GM06990 (cell line): ENCODE measurements at places on chromosomes 7 and 10.

DNA sequence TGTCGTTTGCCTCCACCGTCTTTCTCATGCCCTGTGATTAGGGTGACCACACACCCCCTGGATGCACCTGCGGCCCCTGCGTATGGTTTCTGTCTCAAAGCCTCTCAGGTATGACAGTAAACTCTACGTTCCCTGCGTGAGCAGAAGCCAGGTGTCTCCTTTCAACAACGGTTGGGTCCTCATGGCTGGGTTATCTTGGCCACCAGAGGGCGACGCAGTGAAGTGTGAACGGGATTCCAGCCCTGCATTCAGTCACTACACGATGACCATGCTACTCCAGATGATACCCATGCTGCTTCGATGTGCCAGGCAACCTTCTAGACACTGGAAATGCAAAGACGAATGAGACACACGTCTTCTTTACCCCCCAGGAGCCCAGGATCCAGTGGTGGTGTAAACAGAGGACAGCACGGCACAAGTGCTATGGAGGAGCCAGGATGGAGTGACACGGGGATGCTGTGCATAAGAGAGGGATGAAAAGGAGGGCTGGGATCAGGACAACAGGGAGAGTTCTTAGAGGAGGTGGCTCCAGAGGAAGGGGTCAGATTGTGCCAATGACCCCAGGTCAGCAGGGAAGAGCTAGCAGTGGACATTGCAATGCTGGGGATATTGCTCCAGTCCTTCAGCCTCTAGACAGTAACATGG is 228.1 kb upstream of the PFKP start:
- no peak for DNase-seq

DNA sequence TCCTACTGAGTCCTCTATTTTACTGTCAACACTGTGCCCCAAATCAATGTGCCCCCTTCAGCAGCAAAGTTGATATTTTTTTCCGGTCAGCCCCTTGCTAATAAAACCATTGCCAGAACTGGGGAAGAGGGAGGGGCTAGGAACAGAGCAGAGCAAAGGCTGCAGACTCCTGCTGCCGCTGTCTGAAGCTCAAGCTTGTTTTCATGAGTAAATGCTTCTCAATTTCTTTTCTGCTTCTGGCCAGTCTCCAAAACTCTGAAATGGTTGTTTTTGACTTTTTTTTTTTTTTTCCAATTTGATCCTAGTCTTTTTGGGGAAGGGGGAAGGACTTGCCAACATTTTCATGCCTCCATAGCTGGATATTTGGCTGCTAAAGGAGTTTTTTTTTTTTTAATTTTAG is 26.7 kb upstream of the PROSER2 start:
- no peak for DNase-seq

GRCh38 chr7:15284396-15284795 is 277.4 kb downstream of the AGMO start:
- no peak for DNase-seq

DNA sequence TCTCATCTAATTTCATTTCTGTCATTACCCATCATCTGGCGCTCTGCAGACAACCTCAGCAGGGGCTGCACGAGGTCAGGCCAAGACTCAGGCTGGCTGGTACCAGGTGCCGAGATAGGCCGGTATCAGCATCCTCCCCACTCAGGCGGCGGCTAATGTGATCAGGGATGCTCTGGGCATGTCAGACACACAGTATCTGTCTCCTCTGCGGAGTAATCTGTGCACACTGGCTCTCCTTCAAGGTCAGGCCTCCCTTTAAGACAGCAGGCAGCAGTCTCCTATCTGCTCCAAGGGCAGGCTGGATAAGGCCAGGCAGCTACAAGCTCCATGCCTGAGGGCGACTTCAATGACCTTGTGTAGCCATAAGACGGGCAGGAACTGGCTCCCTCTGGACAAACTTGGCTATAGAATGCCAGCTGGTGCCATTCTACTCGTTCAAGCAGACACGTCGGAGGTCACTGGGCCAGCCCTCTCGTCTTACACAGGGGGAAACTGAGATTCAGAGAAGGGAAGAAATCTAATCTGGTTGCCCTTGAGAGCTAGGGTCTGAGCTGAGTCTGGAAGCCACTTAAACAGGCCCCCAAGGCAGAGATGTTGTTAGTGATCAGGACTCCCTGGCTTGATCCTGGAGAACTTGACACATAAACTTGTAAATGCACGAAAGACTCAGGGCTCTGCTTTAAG is 59.3 kb downstream of the ARHGAP22 start:
- no peak for DNase-seq

DNA sequence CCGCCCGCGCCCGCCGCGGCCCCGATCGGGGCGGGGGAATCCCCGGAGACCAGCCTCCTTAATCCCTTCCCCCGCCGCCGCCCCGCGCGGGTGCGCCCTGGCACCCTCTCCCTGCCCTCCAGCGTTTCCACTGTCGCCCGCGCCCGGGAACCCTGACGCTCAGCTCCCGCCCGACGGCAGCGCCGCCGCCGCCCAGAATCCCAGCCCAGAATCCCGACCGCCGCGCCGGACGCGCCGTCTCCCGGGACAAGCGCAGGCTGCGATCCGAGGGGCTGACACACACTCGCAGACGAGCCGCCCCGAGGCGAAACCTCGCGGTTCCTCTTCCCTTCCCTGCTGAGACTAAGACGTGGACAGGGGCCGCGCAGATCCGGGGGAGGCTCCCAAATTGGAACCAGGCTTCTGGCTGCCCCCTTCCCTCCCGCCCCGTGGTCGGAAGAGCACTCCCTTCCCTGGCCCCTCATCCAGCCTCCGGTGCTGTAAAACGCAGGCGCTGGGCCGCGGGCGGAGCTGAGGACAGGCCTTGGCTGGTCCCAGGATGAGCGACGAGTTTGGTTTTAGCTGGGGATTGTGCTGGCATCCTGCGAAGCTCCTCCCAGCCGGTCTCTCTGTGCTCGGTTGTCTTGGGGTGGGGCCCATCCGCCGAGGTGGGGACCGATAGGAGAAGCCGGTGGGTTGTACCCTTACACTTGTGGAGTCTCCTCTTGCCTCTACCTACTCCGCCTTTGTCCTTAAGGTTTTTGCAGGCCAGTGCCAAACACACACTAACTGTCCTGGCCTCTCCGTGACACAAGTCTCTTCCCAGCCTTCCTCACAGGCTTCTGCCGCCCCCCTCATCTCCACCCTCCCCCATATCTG is 1.1 kb downstream of the MARVELD1 start:
- no peak for DNase-seq

DNA sequence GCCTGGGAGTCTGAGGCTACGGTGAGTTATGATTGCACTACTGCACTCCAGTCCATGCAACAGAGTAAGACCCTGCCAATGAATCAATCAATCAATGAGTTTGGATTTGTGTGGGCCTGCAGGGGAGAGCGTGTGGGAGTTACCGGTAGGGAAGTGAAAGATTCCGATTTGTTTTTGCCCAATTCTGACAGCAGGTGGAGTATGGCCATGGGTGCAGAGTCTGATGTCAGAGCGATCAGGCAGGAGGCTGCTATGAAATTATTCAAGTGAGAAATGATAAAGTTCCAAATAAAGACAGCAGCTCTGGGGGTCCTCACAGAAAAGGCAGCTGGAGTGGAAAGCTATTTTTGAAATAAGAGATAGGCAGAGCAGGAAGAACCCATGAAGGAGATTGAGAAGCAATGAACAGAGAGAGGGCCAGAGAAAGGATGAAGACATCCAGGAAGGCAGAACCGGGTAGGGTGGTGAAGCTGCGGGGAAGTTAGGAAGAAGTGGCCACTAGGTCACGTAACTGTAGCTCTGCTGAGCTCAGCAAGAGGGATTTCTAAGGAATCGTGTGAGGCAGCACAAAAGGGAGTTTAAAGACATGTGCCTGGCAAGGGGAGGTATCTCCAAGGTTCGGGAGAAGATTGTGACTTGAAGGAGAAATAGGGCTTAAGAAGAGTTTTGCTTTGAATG is 93.7 kb upstream of the NMT2 start:
- DNase-seq = no peak

DNA sequence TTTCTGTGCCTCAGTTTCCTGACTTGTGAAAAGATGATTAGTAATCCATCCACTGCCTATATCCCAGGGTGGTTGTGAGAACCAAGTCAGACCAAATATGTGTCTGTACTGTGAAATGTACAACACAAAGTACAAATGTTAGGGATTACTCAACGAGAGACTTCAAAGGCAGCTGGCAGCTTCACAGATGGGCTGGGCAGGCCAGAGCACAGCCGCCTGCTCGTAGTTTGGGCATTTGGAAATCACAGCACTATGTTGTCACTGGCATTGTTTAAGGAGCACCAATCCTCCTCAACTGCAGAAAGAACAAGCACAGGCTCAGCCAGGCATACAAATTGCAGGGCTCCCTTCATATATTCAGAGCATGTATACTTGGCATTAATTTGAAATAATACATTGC is 64.5 kb upstream of the C10orf90 start:
- DNase-seq = no peak

- no peak for DNase-seq
Measured at GRCh38 chr7:33210958-33211357, 81.6 kb downstream of the BBS9 start.

- no peak for DNase-seq
Measured at GRCh38 chr7:106219170-106219569, 65.6 kb downstream of the NAMPT start.

DNA sequence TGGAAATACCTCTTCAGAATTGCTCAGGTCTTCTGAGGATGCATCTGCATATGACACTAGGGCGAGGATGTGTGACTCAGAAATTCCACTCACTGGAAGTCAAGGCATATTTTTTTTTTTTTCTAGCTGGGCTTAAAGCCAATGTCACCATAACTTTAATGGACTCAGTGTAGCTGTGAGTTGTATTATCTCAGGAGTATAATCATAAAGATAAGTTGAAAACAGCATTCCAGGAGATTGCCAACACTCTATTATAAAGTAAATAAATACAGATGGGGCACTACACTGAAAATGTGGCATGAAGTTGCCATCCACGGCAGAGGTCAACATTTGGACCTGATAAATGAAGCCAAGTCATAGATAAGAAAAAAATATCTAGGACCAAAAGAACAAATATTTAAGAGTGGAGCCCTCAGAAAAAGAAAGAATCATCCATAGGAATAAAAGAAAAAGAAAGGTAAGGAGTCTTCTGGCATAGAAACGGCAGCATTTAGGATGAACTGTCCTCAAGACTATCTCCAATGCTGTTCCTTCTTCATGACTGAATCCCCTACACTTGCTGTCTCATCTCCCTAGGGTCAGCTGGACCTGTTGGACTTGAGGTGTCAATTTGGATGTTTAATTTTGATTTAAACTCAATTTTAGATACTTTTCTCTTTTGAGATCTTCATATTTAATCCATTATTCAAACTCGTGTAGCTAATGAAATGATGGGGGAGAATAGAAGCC is 72.9 kb upstream of the CAV2 start:
- DNase-seq = no peak

- no peak for DNase-seq
Measured at GRCh38 chr10:9900751-9901150, 1116.9 kb upstream of the CELF2 start.

DNA sequence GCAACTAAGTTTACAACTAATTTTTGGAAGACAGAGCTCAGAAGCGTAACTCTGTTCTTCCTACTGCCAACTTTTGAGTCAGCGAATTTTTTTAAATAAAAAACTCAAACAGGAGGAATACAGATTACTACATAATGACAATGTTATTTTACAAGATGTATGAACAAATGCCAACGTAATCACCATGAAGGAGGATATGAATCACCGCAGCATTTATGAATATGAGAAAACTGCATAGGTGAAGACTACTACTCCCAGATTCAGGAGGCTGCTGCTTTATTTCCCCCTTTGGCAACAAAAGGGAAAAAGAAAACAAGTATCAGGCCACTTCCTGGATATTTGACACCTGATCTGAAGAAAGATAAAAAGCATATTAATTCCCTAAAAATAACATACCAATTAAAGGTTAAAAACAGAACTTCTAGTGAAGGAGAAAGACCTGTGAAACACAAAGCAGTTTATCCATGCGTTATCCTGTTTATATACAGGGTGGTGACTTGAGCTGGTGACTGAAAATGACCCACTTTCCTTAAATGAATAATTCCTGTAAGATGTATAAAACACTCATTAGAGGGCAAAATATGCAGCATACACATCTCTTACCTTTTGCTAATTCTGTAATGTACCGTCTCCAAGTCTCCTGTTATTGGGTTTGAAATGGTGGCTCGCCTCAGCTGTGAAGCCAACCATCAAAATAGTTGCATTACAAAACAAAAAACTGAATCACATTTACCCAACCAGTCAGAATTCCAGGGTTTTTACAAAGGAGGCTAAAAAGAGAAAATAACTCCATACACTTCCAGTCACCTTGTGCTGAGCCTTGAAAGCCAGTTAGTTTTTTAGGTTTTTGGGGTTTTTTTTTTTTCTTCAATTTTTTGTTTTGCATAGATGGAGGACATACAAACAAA is 52.0 kb downstream of the P4HA1 start:
- DNase-seq = no peak

DNA sequence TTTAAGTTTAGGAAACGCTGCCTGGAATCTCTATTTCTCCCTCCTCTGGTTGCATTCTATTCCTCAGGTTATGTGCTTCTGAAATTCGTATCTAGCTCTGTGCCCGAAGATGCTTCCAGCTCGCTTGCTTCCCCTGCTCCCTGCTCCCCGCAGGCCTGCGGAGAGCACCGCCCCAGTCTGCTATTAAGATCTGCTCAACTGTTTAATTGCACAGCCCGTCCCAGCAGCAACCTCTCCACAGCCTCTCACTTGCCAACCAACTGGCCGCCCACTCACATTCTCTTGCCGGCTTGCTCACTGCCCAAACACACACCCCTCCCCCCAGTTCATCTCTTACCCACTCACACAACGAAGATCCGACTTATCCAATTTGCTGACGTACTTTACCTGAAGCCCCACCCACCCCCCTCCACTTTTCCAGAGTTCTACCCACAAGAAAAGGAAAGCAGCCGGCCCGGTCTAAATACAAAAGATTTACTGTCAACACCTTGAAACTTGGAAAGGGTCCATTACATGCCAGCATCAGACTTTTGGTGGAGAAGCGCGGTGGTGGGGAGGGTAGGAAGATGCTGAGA is 167.3 kb upstream of the KLF14 start:
- DNase-seq = no peak

- no peak for DNase-seq
Measured at GRCh38 chr7:19715499-19715898, 6.7 kb upstream of the POLR1F start.

GRCh38 chr10:31064348-31064747 is 32.7 kb upstream of the ZNF438 start:
- no peak for DNase-seq

- no peak for DNase-seq
Measured at GRCh38 chr10:3472287-3473051, 299.9 kb upstream of the PITRM1 start.

DNA sequence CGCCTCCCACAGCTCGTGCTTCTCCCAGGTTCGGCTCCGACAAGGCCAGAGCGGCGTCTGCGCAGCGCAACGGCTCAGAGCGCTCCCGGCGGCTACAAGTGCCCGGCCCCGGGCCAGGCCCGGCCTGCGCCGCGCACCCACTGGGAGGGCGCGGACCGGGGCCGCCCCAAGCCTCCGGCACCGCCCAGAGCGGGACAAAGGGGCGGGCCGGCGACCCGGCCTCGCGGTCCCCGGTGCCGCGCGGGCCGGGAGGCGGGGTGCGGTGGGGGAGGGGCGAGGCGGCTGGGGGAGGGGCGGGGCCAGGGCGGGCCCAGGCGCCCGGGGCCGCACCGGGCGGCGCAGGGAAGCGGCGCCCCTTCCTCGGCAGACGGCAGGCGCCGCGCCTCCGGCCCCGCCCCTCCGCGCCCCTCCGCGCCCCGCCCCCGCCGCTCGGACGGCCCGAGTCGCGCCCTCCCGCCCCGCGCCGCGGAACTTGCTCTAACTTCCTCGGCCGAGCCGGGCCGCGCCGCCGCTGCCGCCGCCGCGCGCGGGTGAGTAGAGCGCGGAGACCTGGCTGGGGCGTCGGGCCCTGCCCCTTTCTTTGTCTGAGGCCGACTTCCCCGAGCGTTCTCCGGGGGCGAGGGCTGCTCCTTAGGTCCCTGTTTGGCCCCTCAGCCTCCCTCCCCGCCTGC is at the start of gene TSPAN14:
Gene TSPAN14, plus strand, starts transcription at position 469 of the 671 bp plus-strand sequence. CDS start 34,924 bp downstream, outside the sequence.
- DNase-seq = peak; percentile 83
